MG63 (cell line): ENCODE measurements at places on chromosomes 3 and 15. TPM values are rescaled to one million over a fixed set of nuclear protein-coding genes. Genes with fewer than 3 reads are reported as not detected.

GRCh38 chr3:150035301-150035779, 64.6 kb upstream of the PFN2 start:
- DNase-seq, result no peak

- DNase-seq, result peak; percentile 95
Measured at GRCh38 chr3:52046186-52046901, 10.0 kb downstream of the DUSP7 start.

ACAN gene
- 0.05 and 0.16 TPM in 2 replicates for total RNA-seq

TM4SF1 gene
- 408 and 422 TPM in 2 replicates for total RNA-seq

GRCh38 chr15:38853608-38854007, 289.0 kb upstream of the RASGRP1 start:
- DNase-seq, result peak; percentile 40

TGM5 gene
- total RNA-seq, result 0.07 TPM in 1 of 2 replicates, not detected in the other
